Natural killer cell treated with Interleukin-12 subunit alpha and Interleukin-12 subunit beta and Interleukin-15 and Interleukin-18, amount 100 ng/mL, for 72 hours (primary cell): ENCODE measurements at places on chromosomes 7 and 10.

DNA sequence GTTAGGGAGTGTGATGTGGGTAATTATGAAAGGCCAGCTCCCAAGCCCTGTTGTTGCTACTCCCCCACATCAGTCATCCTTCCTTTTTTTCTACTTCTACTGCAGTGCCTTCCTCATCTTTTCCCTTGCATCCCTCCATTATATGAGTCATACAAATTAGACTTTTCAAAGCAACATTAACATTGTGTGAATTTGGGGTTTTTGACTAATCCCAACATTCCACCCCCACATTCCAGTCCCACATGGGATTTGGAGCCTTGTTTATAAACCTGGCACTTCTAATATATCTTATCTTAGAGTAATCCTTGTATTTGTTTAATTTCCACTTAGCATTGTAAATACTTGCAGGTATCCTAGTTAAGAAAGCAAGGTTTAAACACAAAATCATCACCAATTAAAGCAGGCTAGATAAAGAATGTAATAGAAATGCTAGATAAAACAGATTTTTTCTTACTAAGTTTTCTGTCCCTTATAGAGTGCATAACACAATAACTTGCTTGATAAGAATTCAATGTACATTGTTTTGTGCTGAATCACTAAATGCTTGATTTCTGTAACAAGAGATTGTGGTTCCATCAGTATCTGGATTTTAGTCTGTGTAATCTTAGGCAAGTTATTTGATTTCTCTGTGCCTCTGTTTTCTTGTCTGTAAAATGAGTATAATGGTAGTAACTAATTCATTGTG is 165.8 kb downstream of the CFTR start:
- DNase-seq: no peak

DNA sequence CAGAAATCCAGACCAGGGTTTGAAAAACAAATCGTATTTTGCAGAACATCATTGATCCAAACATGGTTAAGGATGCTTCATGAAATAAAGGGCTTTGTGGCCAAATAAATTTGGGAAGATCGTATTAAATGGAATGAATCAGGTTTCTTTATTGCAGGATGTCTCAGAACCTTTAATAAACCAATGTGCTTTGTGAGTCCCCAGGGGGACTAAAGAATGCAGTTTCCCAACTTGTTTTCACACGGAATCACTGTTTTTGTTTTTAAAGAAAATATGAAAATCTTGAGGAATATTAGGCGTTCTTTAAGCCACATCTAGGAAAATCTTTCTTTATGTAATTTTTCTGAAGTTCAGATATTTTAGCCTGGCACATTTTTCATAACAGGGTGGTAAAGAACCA is 16.8 kb upstream of the CCDC172 start:
- DNase-seq: no peak

DNA sequence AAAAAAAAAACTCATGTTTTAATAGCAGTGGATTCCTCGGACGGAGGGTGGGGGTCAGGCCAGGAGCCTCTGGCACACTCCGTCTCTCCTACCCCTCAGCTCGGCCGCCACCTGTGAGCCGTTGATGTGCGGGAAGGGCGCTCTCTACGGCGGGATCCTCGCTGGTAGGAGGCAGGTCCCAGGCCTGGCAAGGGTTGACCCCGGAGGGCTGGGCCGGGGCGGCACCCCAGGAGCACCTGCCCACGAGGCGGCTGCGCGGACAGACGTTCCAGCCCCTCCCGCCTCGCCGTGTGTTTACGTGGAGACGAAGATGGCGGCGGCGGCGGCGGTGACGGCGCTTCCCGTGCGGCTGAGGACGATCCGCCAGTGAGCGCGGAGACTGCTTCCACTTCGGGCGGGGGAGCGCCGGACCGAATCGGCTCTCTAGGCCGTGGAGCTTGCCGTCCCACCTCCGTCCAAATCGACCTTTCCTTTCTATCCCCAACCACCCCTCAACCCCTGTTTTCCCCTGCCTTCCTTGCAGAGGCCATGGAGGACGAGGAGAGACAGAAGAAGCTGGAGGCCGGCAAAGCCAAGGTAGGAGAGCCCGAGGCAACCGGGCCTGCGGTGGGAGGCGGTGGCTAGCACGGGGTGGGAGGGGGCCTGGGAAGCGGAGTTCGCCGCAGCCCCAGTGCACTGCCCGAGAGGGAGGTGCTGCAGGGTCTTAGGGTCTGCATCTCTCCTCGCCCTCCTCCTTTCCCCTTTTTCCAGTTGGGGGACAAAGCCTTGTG is at the start of gene AKAP9:
TSS of gene AKAP9 (plus strand) at position 291 of the 770 bp plus-strand sequence. CDS start at position 529, 238 bp downstream.
- DNase-seq: peak; percentile 92

GRCh38 chr7:100483722-100484672 is at the start of gene NYAP1:
Gene NYAP1 (plus strand): TSS chr7:100483927. CDS start chr7:100485312, 1,385 bp downstream.
- DNase-seq: no peak

DNA sequence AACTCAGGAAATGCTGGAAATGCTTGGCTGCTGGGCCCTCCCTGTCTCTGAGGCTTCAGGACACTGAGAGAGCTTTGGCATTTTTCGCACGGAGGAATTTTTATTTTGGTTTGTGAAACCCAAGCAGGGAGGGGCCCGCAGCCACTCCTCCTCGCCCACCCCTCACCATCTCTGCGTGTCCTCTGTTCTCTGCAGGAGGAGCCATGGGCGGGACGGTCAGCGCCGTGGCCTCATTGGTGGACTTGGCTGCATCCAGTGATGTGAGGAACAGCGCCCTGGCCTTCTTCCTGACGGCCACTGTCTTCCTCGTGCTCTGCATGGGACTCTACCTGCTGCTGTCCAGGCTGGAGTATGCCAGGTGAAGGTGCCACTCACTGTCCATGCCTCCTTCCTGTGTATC is 36.8 kb downstream of the SLC29A3 start:
- no peak for DNase-seq

DNA sequence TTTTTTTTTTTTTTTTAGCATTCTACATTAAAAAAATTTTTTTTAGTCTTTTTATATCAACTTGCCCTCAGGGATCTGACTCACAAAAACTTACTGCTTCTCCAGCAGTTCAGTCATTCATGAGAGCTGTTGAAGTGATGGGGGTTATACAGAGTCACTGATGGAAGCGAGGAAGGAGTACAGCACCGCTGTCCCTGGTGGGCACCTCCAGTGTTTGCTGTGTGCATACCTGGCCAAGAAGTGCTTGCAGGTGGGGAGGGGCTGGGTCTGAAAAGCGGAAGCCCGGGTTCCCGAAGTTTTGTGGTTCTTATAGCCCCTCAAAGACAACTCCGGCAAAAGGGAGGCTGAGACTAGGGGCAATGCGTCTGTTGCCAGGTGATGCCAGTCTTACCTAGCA is 46.2 kb downstream of the MINDY4 start:
- no peak for DNase-seq

- no peak for DNase-seq
These were observed 108.3 kb downstream of the SUGCT start for GRCh38 chr7:40243076-40243475.

- DNase-seq: no peak
These were observed 24.5 kb downstream of the UNCX start for GRCh38 chr7:1257221-1257620.

DNA sequence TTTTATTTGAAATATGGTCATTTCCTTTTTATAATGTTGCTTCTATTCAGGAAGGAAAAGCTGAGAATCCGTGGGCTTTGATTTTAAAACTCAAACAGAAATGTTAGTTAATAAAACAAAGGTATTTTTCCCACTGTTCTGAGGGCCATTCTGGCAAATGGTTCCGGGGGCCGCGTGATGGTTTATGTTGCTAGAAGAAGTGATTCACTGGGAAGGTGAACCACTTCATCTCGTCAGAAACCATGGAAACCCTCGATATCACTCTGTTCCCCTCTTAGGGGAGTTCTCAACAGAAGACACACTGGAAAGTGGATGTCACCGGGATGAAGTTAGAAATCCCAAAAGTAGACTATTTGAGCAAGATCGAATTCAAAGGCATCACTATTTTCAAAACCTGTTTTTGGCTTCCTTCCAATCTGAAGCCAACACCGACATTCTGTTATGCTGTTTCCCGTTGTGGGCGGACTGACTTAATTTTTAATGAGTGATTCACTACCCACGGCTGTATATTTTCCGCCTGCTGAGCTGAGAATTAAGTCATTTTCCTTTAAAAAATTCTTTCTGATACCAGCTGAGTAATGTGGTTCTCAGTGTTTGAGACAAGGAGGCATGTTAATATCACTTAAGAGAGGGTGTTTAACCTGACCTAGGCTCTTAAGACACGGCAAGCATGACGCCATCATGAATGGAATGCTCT is 84.1 kb downstream of the PTPRE start:
- DNase-seq: peak; percentile 80

GRCh38 chr10:69087590-69088470 is at the start of gene SRGN:
Gene SRGN (plus strand): TSS chr10:69088103. CDS start chr10:69088158, 55 bp downstream.
- peak; percentile 84 for DNase-seq

DNA sequence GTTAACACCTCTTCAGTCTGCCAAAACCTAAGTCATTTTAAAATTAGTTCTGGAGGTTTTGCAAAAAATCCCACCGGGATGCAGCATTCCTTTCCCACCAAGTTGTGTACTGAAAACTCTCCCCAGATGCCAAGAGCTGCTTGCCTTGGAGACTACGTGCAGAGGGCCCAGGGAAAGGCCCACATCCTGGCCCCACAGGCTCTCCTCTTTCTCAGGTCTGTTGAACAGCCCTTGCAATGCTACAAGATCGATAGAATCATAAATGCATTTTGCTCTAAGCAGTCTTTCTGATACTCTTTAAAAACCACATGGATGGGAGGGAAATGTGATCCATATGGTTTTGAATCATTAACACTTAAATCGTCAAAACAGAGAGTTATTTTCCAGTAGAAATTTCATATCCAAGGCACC is 126.7 kb upstream of the ZMIZ1 start:
- DNase-seq: no peak

DNA sequence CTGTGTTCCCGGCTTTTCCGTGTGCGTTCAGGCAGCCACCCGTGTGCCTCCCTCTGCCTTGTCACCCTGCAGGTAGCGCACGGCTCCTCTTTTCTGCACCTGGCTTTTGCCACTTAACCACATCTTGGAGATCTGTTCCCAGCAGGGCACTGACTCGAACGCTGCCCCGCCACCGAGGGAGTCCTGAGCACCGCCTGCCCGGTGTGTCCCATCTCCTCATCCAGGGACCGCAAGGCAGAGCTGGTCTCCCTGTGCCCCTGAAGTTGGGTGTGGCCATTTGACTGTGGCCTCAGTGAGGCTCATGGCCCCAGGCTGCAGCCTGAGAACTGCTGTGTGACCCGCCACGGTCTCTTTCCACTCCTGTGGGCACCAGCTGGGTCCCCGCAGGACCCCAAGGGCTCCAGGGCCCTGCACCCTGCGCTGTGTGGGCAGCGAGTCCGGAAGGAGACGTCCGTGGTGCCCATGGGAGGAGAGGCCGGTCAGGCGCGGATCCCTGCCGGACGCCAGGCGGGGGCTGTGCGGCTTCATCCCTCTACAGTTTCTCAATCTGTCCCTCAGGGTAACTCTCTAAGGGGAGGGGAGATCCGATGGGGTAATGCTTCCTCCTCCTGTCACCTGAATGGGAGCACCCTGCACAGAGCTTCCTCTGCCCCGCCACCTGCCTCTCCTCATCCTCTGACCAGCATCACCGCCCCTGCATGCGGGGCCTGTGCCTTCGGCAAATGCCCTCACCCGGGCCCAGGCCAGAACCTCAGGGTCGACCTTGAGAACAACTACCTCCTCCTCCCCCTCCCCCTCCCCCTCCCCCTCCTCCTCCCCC is 1.8 kb upstream of the INTS1 start:
- DNase-seq: no peak

GRCh38 chr10:4831091-4831490 is 5.1 kb downstream of the AKR1E2 start:
- no peak for DNase-seq

GRCh38 chr10:6204063-6204340 is 1.3 kb downstream of the PFKFB3 start:
- no peak for DNase-seq

DNA sequence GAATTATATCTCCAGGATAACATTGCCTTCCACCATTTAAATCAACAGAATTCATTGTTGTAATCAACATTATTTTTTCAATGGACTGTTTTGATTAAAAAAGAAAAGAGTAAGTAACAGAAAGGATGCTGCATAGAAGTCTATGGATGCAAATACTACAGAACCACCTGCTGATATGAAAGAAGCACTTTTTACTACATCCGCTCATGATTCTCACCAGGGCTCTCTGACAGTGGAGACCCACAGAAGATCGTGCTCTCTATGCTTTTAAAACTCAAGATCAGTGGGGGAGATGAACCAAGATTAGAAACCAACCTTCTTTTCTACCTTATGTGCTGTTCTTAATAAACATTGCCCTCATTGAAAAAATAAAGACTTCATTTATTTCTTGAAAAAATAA is 24.4 kb downstream of the RHOBTB1 start:
- DNase-seq: no peak

GRCh38 chr10:128646956-128647355 is 520.7 kb upstream of the MKI67 start:
- DNase-seq: no peak

DNA sequence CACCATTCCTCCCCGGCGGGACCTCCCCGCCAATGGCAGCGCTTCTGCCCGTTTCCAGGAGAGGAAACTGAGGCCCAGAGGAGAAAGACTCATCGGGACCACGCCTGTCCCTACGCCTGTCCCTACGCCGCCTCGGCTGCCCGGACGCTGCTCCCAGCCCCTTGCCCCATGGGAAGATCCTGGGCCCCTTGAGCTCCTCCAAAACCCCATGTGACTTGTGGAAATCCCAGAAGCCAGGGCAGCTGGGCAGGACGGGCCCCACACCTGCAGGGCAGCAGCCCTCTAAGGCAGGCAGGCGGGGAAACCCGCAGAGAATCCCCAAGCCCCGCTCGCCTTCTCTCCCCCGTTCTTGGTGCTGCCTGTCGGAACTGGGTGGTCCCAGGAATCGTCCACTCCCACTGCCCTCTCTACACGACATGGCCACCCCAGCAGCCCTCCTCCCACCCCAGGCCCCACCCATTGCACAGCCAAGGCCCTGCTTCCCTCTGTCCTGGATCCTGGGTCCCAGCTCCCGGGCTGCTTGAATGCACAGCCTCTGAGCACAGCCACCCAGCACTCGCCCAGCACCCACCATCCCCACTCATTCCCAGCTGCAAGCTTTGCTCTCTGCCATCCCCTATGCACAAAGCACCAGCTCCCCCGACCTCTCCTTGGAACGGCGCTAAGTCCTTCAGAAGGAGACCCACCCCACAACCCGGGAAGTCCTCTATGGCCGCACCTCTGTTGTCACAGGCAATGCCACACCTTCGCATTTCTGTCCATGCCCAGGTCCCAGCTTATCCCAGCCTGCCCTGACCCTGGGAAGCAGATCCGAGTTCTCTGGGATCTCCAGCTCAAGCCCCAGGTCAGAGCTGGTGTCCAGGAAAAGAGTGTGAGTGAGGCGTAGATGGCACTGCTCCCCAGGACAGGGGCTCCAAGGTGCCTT is 50.6 kb downstream of the SLC29A4 start:
- DNase-seq: no peak
